T follicular helper cell (primary cell): ENCODE measurements at places on chromosomes 3 and 15.

DNA sequence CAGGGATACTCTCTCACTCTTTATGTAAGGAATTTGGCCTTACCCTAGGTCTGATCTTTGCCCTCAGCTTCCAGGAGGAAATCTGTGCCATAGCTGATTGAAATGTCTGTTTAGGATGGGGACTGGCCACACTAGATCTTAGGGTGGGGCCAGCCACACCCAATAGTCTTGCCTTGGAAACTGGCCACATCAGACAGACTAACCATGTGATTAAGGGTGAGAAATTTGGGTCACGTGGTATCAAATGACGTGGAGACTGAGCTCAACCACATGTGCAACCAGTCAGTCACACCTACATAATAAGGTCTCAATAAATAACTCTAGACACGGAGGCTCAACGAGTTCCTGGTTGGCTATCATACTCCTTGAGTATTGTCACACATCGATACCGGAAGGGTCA is 113.5 kb downstream of the CNTN3 start:
- DNase-seq: no peak

GRCh38 chr3:117118604-117119003 is 409.0 kb downstream of the TUSC7 start:
- no peak for DNase-seq

DNA sequence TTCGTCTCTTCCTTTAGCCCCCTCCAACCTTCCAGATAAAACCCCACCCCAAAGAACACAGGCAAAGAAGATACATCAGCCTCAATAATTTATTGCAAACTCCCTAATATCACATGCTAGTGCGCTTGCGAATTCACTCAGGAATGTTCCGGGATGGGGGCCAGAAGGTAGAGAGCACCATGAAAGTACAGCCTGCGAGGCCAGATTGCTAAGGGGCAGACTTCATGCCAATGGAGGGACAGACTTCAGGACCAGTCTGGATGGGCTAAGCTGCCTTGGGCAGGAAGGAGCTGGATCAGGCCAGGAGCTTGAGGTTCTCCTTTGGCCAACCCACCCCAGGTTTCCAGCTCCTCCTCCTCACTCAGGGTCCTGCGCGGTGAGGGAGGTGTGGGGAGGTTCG is 13.4 kb downstream of the CIDEC start:
- DNase-seq: no peak

DNA sequence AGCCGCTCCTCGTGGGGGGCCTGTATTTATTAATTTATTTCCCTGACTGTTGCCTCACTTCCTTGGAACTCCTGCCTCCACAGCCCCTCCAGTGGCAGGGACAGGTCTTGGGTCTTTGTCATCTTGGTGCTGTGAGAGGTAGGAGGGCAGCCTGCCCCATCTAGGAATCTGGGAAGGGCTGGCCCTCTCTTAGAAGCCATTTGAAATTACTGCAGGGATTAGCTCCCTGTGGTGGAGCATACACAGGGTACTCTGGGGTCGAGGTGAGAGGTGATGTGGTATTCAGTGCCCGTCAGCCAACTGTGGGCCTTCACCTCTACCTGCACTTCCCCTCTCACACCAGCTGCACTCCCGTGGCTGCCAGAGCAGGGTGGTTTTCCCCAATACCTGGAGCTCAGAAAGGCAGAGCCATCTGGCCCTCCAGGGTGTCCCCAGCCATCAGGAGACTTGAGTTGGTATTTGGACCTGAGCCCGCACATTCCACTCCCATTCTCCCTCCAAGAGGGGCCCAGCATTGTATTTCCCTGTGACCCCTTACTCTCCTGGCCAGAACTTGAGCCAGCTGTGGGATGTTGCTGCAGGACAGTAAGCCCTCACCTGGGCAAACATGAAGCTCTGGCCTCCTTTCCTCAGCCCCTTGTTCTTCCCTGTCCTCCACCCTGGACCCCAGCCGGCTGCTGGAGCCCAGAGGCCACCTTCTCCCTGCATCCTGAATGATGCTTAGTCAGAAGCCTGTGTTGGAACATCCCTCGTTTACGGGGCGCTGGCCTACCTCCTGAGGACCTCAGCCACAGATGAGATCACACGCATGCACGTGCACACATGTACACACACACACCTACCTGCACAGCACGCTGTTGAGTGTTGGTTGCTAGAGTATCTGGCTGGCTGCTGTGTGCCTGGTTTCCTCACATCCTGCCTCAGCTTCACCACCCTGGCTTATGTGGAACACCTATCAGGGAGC is 2.0 kb upstream of the JMJD7 start:
- DNase-seq: no peak
